ENCODE measurements at places on chromosomes 7 and 10.

DNA sequence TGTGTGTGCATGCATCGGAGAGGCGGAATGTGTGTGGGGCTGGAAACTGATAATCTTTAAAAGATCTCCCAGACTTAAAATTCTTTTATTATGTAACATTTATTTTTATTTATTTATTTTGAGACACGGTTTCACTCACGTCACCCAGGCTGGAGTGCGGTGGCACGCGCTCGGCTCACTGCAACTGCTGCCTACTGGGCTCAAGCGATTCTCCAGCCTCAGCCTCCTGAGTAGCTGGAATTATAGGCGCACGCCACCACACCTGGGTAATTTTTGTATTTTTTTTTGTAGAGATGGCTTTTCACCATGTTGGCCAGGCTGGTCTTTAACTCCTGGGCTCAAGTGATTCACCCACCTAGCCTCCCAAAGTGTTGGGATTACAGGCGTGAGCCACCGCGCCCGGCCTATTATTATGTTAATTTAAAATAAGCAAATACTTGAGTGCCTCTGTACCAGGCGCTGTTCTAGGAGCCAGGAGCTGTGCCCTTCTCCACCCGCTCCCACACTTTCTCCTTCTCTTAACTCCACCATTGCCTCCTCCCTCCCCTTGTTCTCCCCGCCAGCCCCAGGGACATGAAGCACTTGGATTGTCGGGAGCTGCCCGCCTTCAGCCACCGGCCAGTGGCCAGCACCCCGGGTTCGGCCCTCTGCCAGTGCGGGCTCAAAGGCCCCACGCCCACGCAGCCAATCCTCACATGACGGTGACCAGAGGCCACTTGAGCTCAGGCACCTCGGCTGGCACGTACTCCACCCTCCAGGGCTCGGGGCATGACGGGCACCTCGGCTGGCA lies 163.6 kb downstream of the DNAJB6 start:
- DNase-seq, result no peak

GRCh38 chr10:97676770-97677581 lies 10.1 kb downstream of the AVPI1 start:
- DNase-seq, result peak; percentile 83

DNA sequence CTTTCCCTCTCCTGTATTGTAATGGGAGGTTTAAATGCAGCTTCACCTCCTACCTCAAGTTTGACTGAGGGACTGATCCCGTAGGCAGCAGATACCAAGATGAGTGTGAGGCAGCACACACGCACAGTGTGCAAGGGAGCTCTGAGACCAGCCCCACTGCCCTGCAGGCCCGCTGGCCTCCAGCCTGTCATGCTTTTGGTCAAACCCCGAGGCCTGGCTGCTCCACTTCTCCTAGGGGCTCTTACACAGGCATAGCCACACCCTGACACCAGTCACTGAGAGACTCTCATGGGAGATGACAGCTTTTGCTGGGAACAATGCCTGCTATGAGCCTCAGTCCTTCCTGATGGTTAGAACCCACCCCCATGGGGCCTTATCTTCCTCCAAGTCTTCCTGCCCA lies 27.6 kb downstream of the DRGX start:
- DNase-seq, result no peak

DNA sequence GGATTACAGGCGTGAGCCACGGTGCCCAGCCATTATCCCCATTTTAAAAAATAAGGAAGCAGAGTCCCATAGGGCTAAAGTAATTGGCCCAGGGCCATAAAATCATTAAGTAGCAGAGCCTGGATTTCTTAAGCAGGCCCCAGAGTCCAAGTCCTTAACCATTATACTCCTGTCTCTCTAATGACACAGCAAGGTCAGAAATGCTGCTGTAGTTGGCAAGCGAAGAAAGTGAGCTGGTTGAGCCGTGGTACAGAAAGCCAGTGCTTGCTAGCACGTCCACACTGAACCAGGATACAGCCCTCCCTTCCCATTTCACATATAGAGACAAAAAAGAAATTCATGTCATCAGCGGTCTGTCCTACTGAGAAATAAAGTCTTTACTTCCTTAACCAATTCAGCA lies 562.7 kb downstream of the GALNT17 start:
- no peak for DNase-seq

DNA sequence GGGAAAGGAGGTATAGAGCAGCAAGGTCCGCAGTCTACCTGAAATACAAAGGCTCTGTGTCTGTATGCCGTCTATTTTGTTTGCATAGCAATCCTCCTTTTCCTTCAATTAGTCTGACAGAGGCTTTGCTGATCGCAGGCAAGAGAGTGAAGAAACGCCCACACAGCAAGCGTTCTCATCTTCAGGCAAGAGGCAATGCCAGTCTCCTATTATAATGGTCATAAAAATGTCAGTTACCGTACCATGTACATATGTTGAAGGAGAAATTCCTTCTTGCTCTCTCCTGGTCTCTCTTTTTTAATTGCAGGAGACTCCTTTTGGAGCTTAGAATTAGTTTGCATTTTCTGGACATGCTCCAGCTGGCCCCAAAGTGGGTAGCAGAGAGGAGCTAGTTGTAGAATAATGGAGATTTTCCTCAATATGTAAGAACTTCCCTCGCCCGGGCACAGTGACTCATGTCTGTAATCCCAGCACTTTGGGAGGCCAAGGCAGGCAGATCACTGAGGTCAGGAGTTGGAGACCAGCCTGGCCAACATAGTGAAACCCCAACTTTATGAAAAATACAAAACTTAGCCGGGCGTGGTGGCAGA lies 139.5 kb downstream of the PFKFB3 start:
- DNase-seq, result no peak

DNA sequence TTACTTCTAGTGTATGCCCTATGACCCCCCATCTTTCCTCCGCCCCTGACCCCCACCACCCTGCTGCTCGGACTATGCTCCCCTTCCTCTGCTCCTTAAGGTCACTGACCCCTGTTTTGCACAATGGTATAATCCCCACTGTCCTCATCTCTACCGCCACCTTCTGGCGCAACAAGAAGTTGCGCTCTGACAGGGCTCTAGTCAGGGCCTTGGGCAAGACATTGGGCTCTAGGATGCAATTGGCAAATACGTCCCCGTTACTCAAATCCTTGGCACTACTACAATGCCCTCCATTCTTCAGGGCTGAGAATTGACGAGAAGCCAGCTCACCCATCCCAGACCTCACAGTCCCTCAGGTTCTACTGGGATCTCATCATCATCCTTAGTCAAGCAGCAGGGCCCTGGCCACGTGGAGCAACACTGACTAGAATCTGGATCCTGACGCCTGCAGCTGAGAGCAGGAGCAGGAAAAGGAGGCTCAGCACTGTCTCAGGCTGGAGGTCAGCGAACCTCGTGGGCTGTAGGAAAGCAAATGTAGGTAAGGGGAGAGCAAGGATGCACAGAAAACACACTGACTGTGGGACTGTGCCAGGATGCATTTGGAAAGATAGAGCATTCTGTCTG lies 10.6 kb downstream of the LRIT2 start:
- DNase-seq, result no peak

GRCh38 chr7:52507546-52508255 lies 527.7 kb upstream of the POM121L12 start:
- DNase-seq, result no peak

DNA sequence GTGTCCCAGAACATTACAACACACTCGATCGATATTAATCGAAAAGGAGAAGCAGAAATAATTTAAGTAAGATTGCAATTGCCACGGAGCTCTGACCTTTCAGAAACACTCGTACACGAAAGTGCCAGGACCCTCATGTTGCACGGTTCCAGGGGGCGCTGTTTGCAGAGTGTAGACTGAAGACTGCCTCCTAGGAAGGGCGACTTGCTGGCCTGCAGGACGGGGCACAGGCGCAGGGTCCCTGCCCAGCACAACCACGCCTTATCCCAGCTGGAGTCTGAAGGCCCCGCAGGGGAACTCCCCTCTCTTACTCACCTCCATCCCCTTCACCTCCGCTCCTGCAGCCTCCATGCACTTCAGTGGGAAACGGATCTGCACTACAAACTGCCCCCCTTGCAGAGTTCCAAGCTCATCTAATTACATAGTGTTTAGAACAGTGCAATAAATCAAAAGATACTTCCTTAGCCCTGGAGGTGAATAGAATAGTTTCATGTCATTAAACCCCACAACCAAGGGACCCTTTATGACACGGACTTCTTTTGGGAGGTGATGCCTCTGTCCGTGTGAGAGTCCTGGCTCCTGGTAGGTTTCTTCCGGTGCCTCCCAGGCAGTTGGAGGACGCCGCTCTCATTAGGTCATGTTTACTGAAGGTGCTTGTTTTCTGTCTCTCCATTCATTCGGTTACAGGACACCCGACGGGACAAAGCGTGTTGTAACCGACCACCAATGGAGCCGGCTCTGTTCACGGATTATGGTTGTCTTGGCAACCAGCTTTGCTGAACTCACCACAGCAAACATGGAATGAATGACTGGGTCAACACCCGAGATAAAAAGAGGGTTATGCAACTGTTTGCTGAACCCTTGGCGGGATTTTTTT lies 262.2 kb downstream of the BAMBI start:
- DNase-seq, result no peak

GRCh38 chr10:30190577-30191552 lies 131.5 kb upstream of the JCAD start:
- DNase-seq, result no peak

- DNase-seq, result peak; percentile 81
Observed at GRCh38 chr10:72808001-72808400, 85.5 kb upstream of the OIT3 start.

DNA sequence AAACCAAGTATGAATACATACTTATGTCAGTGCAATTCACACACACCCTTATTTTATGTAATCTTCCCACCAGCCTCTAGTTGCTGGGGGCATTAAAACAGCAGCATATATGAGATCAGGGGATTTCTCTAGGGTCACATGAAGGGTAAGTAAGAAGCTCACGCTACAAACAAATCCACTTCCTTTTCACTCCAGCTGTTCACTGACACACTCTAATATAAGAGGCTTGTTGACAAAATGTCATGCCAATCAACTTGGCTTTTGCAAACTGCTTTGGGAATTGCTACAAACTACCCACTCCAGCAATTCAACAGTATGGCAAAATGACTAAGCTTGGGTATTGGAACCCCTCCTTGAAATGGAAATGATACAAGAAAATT lies 10.3 kb downstream of the FAM3C start:
- no peak for DNase-seq

DNA sequence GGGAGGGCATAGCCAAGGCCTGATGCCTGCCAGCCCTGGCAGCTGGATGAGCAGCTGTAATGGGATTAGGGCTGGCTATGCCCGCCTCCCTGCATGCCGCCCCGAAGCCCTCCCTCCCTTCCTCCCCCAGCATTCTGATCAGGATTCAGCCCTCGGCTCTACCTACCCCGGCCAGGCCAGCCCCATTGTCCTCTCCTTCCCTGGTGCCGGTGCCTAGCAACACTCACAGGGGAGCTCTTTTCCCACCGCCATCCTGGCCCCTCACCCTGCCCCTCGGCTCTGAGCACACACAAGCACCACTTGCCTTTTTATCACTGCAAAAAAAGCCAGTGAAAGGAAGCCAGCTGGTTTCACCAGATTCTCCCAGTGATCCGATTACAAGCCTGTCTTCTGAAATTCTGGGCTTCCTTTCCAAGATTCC lies 9.0 kb upstream of the ADCYAP1R1 start:
- DNase-seq, result no peak

DNA sequence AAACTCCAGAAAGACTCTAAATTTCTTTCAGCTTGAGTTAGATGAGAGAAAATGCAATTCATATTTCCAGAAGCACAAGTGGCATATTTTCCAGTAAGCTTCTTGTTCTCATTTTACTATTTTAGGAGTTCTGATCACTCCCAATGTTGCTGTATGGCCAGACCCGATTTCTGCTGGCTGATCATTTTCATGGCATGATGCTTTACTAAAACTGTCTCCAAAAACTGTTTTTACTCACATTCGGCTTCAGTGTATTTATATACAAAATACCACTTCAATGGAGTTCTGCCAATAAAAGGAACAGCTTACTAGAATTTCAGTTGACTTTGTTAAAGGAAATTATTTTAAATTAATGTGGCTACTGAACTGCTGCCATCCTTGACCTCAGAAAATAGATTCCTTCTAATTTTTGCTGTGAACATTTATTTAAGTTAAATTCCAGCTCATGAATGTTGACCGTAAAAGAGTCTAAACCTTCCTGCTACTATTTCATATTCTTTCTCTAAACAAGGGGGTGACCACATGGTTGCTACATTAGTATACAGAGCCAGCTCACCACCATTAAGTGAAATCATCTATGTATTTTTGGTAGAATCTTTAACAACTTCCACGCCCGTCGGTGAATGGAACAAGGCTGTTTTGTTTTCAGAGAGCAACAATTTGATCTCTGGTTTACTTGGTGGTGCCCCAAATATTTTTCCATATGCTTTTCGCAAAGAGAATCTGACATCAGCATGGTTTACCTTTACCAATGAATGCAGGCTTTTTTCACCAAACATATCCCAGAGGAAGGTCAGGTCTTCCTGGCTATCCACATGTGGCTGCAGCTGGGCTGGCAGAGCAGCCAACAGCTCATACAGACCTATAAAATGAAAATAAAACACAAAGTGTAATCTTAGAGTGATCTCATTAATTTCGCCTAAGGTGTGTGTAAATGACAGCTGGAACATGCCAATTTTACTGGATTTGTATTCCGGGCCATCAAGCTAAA lies 101.2 kb downstream of the MPP7 start:
- DNase-seq, result no peak

All from cerebellum (tissue), 4 donors.